IPS DF 6.9 (cell line): ENCODE measurements at places on chromosomes 3 and 15.

DNA sequence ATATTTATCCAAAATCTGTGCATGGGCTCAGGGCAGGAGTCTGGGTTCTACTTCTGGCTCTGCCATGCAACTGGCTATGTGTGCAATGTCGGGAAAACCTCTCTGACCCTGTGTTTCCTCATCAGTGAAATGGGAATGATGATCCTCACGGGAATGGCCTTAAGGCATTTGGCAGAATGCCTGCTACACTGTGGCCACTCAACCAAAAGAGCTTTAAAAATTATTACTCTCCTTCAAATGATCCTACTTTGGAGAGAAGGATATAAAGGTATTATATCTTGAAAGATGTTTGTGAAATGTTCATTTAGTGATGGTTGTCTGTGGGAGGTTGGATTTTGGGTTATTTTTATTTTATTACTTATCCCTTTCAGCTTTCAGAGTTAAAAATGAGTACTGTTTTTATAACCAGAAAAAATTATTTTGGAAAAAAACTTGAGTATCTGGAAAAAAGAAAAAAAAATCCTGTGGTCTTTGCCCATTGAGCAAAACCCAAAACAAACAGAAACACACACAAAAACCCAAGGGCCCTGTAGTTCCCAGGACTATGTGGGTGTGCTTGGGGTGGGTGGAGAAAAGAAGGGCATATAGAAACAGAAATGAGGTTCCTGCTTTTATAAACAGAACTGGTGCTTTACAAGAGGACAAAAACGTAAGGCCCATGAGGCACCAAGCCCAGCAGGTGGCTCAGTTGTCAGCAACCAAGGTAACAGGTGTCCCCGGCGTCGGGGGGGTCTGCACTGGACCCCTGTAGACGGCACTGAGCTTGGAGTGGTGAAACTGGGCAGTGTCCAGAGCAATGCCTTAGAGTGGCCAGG, 22.0 kb downstream of the RGMA start:
- no peak overlapping the region for H3K27ac ChIP-seq
- no peaks in the 10 kb centered on the region for H3K27me3 ChIP-seq
- peaks cover 17% of the 10 kb centered on the region for H3K4me1 ChIP-seq
- no peak overlapping the region for H3K4me3 ChIP-seq
- H3K36me3 ChIP-seq, result peaks cover 12% of the 10 kb centered on the region

DNA sequence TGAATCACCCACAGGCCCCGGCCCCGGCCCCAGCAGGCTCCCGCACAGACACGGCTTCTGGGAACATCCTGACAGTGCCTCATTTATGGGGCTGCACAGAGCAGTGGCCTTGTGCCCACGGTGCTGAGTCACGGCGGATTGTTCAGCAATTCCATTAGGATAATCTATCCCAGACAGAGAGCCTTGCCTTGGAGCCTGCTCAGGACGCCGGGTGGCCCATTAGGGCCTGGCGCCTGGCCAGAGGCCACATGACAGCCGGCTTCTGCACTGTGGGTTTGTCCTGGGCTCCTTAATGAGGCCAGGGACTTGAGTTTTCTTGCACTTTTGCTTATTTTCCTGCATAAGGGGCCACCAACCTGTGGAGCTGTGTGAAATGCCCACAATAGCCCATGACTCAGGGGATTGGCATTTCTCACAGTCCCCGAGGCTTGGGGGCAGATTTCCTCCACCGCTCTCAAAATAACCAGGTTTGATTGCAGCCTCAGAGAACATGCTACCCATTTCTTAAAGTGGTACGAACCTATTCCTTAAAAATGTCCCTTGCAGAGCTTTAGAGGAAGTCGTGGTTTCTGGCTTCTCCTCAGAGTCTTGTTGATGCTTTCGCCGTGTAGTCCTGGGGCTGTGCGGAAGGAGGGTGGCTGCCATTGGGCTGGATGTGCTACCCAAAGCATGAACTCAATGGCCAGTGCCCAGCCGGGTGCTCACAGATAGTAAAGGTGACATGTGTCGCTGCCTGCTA, 19.0 kb downstream of the SYNM start:
- H3K4me1 ChIP-seq, result peaks cover 8% of the 10 kb centered on the region; the same call in 1 of the 2 replicates
- H3K27me3 ChIP-seq, result no peaks in the 10 kb centered on the region
- no peak for DNase-seq
- H3K27ac ChIP-seq, result no peak overlapping the region

GRCh38 chr15:101426761-101427333, 62.7 kb downstream of the PCSK6 start:
- H3K4me3 ChIP-seq, result no peak overlapping the region
- no peaks in the 10 kb centered on the region for H3K36me3 ChIP-seq
- peaks cover 3% of the 10 kb centered on the region for H3K4me1 ChIP-seq
- DNase-seq, result no peak
- no peaks in the 10 kb centered on the region for H3K27me3 ChIP-seq

- DNase-seq, result no peak
- no peak overlapping the region for H3K27ac ChIP-seq
Observed at GRCh38 chr3:33372218-33373081, 67.8 kb downstream of the UBP1 start.

DNA sequence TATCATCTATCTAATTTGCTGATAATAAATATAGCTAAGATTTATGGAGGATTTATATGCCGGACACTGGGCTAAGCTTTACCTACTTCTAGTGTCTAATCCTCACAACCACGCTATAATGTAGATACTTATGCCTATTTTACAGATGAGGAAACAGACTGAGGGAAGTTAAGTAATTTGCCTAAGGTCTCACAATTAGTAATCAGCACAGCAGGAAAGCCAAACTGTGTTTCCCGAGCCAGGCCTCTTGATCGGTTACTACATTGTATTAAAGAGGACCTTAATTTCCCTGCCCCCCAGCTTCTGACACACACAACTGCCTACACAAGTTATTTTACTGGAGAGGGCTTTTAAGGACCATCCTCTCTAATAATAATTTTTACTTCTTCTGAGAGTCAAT, 40.9 kb downstream of the ONECUT1 start:
- H3K27ac ChIP-seq, result no peak overlapping the region
- peaks cover 2% of the 10 kb centered on the region; the same call in 1 of the 2 replicates for H3K4me1 ChIP-seq
- no peaks in the 10 kb centered on the region for H3K27me3 ChIP-seq
- H3K4me3 ChIP-seq, result no peak overlapping the region

GRCh38 chr3:58848826-58849225, 182.3 kb upstream of the FAM3D start:
- no peaks in the 10 kb centered on the region for H3K36me3 ChIP-seq
- no peaks in the 10 kb centered on the region for H3K4me1 ChIP-seq
- no peaks in the 10 kb centered on the region for H3K27me3 ChIP-seq

GRCh38 chr3:10546820-10547263, 41.5 kb upstream of the ATP2B2 start:
- no peaks in the 10 kb centered on the region for H3K27me3 ChIP-seq
- no peaks in the 10 kb centered on the region for H3K4me1 ChIP-seq
- no peak for DNase-seq
- H3K27ac ChIP-seq, result no peak overlapping the region

GRCh38 chr3:54827776-54828175, 100.1 kb downstream of the LRTM1 start:
- no peak overlapping the region for H3K4me3 ChIP-seq
- H3K4me1 ChIP-seq, result no peaks in the 10 kb centered on the region
- H3K27ac ChIP-seq, result no peak overlapping the region
- DNase-seq, result no peak

DNA sequence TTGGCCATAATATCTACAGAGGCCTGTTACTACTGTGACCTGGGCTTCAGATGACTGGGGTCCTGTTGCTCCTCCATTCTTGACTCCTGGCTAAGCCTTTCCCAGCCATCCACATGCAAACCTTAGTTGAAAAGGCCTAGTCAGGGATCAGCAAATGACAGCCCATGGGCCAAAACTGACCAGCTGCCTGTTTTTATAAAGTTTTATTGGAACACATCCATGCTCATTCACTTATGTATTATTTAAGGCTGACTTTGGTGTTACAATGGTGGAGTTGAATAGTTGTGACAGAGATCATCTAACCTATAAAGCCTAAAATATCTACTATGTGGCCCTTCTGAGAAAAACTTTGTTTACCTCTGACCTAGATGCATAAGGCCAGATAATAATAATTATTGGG, 16.8 kb upstream of the SLC4A7 start:
- no peak for DNase-seq
- no peak overlapping the region for H3K27ac ChIP-seq
- no peak overlapping the region for H3K4me3 ChIP-seq
- no peaks in the 10 kb centered on the region for H3K4me1 ChIP-seq
- H3K36me3 ChIP-seq, result no peaks in the 10 kb centered on the region
- no peaks in the 10 kb centered on the region for H3K27me3 ChIP-seq

GRCh38 chr3:195245531-195245951, 25.4 kb downstream of the XXYLT1 start:
- no peak overlapping the region for H3K4me3 ChIP-seq
- DNase-seq, result no peak
- H3K27me3 ChIP-seq, result no peaks in the 10 kb centered on the region

GRCh38 chr3:63089751-63090132, 188.4 kb upstream of the SYNPR start:
- H3K4me1 ChIP-seq, result peaks cover 2% of the 10 kb centered on the region; the same call in 1 of the 2 replicates
- no peaks in the 10 kb centered on the region for H3K36me3 ChIP-seq
- H3K4me3 ChIP-seq, result no peak overlapping the region
- DNase-seq, result no peak

- H3K36me3 ChIP-seq, result no peaks in the 10 kb centered on the region
- H3K4me1 ChIP-seq, result no peaks in the 10 kb centered on the region
- no peak overlapping the region for H3K27ac ChIP-seq
- no peak overlapping the region for H3K4me3 ChIP-seq
Observed at GRCh38 chr3:78734048-78734637, 1033.7 kb downstream of the ROBO1 start.

- peaks cover 7% of the 10 kb centered on the region for H3K4me1 ChIP-seq
- no peak overlapping the region for H3K27ac ChIP-seq
- H3K4me3 ChIP-seq, result no peak overlapping the region
- no peaks in the 10 kb centered on the region for H3K27me3 ChIP-seq
- DNase-seq, result no peak
Observed at GRCh38 chr3:66353530-66353929, 132.7 kb downstream of the SLC25A26 start.

- no peak for DNase-seq
- H3K27me3 ChIP-seq, result no peaks in the 10 kb centered on the region
- H3K27ac ChIP-seq, result no peak overlapping the region
- no peak overlapping the region for H3K4me3 ChIP-seq
Observed at GRCh38 chr15:76184650-76185035, 124.9 kb downstream of the TMEM266 start.

- no peaks in the 10 kb centered on the region for H3K27me3 ChIP-seq
- no peak overlapping the region for H3K27ac ChIP-seq
- no peaks in the 10 kb centered on the region for H3K36me3 ChIP-seq
Observed at GRCh38 chr3:16247282-16248061, 17.3 kb downstream of the DPH3 start.

DNA sequence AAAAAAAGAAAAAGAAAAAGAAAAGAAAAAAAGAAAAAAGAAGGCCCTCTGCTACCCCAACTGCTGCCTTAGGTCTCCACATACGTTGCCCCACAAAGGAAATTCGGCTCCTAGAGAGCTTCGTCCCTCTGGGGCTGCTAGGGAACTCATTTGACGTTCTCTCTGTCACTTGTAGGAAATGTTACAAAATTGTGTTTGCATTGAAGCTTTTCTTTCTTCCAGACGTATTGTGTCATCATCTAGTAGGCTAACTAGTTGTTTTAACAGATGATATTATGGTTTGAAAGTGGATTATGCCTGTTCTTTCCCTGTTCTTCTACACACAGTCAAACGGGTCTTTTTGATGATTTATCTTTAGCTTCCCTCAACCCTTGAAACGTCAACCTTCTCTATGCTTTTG, 125.3 kb downstream of the BDH1 start:
- H3K27ac ChIP-seq, result no peak overlapping the region
- no peaks in the 10 kb centered on the region for H3K27me3 ChIP-seq
- no peaks in the 10 kb centered on the region for H3K36me3 ChIP-seq
- no peaks in the 10 kb centered on the region for H3K4me1 ChIP-seq
- H3K4me3 ChIP-seq, result no peak overlapping the region

DNA sequence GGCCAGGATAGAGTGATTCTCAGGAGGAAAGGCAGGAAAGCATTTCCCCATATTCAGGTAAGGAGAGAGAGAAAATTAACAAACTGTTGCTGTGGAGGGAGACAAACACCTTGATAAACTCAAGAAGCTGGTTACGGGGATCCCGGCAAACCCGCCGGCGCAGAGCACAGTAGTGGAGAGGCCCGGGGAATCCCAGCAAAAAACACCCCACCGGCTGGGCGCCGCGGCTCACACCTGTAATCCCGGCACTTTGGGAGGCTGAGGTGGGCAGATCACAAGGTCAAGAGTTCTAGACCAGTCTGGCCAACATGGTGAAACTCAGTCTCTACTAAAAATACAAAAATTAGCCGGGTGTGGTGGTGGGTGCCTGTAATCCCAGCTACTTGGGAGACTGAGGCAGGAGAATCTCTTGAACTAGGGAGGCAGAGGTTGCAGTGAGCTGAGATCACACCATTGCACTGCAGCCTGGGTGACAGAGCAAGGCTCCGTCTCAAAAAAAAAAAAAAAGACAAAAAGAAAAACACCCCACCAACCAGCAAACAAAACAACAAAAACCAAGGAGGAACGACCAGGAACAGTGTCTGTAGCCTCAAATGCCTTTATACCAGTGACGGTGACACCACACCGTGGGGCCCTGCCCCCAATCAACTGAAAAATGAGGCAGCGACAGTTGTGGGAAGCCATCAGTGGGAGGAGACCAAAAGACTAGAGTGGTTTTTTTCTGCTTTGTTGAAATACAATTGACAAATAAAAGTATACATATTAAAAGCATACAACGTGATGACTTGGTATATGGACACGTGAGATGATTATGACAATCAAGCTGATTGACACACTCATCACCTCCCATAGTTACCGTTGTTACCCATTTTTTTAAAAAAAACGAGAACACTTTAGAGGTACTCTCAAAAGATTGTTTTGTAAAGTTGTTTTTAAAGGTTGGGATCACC, 40.2 kb upstream of the IDH2 start:
- no peak overlapping the region for H3K4me3 ChIP-seq
- DNase-seq, result no peak
- no peaks in the 10 kb centered on the region for H3K27me3 ChIP-seq

- no peak overlapping the region for H3K27ac ChIP-seq
- H3K4me1 ChIP-seq, result no peaks in the 10 kb centered on the region
- no peaks in the 10 kb centered on the region for H3K36me3 ChIP-seq
Observed at GRCh38 chr15:94677202-94677790, 445.9 kb downstream of the MCTP2 start.
